Ammon's horn (tissue), 1 donor: ENCODE measurements at places on chromosomes 3 and 15.

DNA sequence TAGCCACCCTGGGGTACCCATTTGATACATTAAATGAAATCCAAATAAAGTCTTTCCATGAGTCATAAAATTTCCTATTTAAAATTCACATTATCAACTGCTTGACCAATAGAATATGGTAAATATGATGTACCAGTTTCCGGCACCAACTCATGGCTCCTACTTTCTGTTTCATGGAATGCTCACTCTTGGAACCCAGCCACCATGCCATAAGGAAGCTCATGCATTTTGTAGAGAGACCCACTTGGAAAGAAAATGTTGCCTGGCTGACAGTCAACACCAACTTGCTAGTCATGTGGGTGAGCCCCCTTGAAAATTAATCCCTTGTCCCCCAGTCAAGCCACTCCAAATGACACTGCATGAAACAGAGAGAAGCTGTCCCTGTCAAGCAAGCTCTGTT is 57.2 kb downstream of the WWTR1 start:
- no peak for DNase-seq

- no peak for DNase-seq
Measured at GRCh38 chr3:173986861-173987410, 589.4 kb downstream of the NLGN1 start.

DNA sequence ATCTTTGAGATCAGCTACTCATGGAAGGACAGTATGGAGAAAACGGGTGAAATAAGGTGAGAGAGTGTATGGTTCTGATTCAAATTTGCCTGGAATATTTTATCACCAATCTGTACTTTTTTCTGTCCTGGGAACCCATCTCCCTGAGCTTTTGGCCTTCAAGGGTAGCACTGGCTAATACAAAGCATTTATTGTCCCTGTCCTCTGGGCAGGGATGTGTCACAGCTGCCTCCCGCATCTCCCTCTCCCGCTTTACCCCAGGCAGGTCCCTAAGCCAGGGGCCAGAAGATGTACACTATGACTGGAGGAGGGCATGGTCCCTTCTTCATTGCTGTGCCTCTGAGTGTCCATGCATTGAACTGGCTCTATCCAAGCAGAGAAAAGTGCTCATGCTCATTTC is 201.7 kb upstream of the CHRNA7 start:
- peak; percentile 68 for DNase-seq

DNA sequence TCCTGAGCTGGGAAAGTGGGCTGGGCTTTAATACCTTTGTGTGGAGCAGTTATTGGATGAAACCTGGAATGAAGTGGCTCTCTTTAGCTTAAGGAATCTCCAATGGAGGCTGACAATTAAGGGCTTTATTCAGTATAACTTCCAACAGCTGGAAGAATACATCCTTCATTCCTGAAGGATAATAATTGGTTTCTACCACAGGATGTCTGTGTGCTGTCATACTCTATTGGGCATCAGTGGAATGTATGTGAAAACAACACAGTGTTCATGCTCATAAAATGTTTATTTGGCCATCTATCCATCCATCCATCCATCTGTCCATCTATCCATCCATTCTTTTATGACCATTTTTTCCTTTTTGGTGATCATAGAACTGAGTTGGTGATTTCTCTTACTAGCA is 220.7 kb upstream of the GAP43 start:
- no peak for DNase-seq

DNA sequence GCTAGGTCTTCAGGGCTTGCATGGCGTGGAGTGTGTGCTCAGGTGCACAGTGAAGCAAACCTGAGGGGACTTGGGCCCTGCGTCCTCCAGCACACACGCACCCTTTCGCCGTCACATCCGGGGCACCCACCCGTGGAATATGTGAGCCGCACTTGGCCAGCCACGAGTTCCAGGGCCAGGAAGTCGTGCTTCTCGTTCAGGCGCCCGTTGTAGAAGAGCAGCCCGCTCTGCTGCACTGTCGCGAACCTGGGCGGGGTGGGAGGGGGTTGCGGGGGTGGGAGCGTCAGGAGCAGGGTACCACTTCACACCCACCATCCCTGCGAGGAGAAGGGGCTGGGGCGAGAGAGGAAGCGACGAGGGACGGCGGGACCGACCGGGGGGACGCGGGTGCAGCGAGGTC is 7.1 kb downstream of the CELSR3 start:
- DNase-seq: no peak

DNA sequence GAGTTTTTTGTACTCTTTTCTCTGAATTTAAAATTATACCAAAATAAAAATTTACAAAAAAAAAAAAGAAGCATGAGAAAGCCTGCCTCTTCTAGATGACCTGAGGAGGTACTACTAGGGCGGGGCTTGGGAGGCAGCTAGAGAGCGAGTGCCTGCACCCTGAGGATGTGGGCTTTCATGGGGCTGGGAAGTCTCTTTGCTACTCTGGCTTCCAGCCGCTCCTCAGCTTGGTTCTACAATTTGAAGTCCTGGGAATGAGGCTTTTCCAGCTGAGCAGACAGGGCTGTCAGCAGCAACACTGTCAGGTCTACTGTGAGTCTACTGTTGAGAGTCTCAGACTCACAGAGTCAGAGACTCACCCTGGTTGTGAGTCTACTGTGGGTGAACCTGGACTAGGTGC is 8.2 kb upstream of the PSTPIP1 start:
- DNase-seq: no peak

- DNase-seq: no peak
Measured at GRCh38 chr3:152051501-152052404, 178.3 kb downstream of the SUCNR1 start.

DNA sequence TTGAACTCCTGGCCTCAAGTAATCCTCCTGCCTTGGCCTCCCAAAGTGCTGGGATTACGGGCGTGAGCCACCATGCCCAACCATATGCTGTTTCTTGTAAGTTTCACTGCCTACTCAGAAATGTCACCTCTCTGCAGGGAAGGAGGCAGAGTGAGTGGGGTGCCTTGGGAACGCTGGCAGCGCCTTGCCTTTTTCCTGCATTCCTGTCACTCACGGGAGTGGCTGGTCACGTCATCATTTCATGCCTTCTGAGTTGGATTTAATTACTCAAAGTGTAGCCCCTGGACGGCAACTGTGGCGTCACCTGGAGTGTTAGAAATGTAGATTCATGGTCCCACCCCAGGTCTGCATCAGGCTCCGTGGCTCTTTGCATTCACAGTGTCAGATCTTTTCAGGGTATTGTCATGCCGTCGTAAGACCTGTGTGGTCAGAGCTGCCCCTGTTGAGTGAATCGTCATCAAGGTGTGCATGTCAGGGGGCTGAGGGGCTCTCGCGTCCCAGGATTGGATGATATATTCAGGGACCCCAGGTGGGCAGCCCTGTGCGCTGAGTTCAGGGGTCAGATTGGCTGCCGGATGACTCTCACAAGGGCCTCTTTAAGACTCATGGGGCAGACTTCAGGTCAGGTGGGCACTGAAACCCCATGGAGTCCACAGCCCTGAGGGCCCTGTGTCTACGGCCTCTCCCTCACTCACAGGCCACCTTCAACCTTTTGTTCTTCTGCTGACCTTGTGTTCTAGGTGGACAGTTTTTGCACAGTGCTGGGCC is 65.9 kb upstream of the KLHL25 start:
- no peak for DNase-seq

DNA sequence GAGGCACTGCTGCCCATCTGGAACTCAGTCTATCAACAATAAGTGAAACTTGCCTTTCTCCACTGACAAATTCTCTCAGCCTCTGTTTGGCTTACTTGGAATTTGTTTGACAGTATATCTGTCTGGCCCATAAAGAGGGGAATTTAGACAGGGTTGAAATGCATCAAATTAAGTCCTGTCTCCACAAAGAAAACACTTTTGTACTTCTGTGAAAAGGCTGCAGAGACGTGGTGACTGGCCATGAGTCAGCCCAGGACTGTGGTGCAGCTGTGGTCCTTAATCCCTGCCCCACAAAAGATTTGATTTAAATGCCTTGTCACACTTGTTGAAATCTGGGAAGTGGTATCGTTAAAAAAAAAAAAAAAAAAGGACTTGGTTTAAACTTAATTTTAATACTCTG is 47.5 kb downstream of the RYR3 start:
- DNase-seq: no peak

- no peak for DNase-seq
Measured at GRCh38 chr3:83928903-83929302, 1029.9 kb upstream of the CADM2 start.

- no peak for DNase-seq
Measured at GRCh38 chr15:41653760-41654159, 6.4 kb upstream of the MGA start.

DNA sequence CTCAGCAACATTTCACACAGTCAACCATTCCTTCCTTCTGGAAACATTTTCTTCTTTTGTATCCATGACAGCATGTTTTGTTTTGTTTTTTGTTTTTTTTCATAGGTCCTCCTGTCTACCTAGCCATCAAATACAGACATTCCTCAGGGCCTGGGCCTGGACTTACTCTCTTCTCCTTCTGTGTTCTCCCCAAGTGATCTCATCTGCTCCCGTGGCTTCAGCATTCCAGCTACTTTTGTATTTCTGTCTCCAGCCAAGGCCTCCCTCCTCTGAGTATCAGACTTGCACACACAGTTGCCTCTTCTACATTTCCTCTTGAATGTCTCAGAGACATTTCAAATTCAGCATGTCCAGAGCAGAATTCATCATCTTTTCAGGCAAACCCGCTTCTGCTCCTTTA is 82.4 kb downstream of the HCN4 start:
- DNase-seq: no peak

DNA sequence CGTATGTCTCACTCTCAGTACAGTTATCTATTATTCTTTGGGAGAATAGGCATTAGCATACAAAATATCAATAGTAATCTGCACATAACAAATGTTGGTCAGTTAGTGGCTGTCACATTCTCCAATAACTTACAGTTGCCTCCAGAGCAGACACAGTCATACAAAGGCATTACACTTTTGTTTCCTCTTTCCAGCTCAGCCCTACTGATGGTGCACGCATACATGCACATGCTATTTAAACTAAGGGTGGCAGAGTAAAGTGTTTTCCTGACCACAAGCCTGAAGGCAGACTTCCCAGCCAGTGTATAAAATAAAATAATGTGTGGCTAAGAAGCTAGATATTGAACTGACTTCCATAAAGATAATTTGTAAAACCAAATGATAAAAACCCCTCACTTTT is 47.6 kb downstream of the PHLDB2 start:
- no peak for DNase-seq

- DNase-seq: no peak
Measured at GRCh38 chr15:50082066-50082465, 37.0 kb downstream of the ATP8B4 start.

DNA sequence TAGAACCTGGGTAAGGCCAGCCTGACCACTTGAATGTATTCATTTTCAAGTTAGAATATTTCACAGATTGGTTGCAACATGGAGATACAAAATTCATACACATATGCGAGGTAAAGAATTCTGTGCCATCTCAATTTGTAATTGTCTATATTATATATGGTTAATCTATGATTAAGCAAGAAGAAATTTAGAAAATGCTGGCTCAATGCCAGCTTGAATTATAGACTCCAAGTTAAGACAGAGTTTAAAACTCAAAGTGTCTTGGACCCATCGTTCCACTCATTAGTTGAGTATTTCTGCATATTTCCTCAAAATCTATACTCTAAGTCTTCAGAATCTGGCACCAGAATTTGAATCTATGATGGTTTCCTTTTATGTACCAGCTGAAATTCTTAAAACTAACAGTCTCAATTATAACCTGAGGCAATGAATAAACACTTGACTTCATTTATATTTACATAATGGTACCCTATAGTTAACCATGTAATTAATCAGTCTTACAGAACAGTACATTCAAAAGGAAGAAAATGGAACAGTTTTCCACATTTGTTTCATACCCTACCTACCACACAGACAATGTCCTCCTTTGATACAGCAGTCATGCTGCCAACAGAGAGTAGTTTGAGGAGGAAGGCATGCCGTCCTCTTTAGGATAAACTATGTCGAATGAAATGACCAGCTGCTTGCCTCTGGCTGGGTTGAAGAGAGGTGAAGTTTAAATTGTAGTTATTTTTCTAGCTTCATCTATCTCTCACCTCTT is 95.7 kb downstream of the CD47 start:
- no peak for DNase-seq

- no peak for DNase-seq
Measured at GRCh38 chr3:182491577-182491976, 301.7 kb upstream of the ATP11B start.

- DNase-seq: no peak
Measured at GRCh38 chr15:36880224-36880912, 220.0 kb downstream of the MEIS2 start.

DNA sequence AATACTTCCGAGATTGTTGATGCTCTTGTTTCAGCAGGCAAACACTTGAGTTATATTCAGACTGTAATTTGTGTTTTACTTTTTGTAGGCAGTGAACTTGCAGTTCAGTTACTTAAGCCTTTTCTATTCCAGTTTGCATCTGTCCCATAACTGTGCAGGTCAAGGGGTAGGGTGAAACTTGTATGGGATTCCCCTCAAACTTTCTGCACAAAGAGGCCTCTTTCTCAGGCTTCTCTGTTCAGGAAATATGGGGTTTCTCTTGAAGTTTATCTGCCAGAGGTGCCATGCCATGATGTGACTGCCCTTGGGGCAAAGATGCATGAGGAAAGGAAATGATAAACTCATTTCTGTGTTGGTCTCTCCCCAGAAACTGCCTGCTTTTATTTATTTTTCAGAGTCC is 66.7 kb downstream of the SLC24A1 start:
- DNase-seq: no peak

DNA sequence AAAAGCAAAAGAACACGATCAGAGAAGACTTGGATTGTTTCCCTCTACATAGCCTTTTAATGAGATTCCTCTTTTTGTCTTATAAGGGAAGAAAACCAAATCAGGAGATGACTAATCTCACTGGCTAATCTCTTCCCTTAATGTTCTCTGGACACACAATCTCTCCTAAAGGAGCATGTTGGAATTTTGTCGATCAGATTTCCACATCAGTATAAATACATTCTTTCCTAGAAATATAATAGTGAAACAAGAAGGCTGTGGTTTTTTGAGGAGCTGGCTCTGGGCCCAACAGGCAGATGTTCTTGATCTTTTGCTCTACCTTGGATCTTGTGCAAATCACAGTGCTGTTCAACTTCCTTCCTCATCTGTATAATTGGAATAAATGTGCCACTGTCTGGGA is 94.0 kb downstream of the GTPBP8 start:
- DNase-seq: no peak

- DNase-seq: no peak
Measured at GRCh38 chr15:88835646-88836045, 32.4 kb downstream of the ACAN start.

- no peak for DNase-seq
Measured at GRCh38 chr3:1228289-1228688, 135.5 kb downstream of the CNTN6 start.

DNA sequence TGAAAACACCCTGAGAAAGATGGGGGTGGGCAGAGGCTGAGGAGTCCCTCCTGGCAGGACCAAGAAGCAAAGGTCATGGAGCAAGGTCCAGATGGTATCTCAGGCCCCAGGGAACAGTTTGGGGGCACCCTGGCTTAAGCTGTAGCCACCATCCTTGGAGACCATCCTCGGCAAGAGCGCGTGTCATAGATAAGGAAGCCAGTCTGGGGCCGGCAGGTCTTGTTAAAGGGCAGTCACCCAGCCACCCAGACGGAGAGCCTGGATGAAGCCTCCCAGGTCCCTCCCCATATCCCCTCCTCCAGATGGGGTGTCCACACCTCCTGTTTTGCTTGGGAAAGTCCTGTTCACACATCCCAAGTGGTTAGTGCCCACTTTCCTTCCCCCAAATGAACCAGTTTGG is 191.1 kb downstream of the KLF13 start:
- no peak for DNase-seq

- DNase-seq: no peak
Measured at GRCh38 chr3:72892870-72893269, 5.0 kb downstream of the GXYLT2 start.
